HuH-7 (cell line): ENCODE measurements at places on chromosomes 2 and 18.

DNA sequence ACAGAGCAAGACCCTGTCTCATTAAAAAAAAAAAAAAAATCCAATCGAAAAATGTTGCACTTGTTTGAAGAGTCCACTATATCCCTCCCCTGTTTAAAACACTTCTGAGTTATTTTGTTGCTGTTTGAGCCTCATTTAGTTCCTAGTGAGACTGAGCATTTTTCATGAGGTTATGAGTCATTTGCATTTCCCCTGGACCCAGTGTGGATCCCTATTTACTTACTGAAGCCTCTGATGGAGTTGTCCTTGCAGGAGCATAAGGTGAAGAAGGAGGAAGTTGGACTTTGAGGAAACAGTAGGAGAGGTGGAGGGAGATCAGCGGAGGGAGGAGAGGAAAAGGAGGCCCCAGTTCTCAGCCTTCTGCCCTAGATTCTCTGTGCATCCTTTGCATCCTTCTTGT, 5.1 kb downstream of the CXCR1 start:
- no peak for DNase-seq

- DNase-seq: no peak
Measured at GRCh38 chr2:201950606-201951005, 83.0 kb upstream of the FZD7 start.

DNA sequence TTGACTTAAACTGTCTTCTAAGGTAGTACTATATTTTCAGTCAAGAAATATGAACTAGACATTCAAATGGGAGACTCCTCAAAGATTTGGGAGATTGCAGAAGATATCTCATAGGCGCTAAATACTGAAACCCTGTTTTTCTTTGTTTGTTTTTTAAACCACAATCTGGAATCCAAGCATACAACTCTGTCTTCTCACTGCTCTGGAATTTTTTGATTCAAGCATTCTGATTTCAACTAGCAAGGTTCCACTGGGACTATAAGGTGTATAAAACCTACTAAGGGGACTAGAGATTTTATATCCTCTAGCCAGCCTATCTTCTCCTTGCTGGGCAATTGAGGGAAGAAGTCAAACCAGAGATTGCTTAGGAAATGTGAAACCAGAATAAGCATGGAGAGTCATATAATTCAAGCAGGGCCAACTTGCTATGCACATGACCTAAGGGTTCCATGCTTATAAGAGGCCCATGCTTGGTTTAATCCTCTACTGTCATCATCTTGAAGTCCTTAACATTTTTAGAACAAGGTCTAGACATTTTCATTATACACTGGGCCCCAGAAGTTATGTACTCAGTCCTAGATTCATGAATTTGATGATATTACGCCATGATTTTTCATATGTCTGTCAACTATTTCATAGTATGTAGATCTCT, 405.5 kb downstream of the PARD3B start:
- no peak for DNase-seq

DNA sequence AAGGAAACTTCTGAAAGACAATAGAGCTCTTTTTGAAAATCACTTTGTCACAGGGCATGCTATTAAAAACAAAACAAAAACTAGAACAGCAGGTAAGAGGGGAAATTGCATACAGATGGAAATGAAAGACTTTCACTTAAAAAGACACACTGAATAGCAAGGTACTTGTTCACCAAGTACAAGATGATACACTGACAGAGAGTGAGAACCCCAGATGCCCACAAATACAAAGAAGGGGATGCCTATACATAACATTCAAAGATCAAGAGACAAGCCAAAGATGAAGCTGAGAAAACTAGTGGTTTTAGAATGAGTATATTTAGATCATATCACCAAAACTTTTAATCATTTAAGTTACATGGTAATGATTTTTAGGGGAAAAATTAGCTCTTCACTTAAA, 60.7 kb downstream of the ASXL2 start:
- DNase-seq: no peak

- DNase-seq: no peak
Measured at GRCh38 chr2:148048475-148049221, 27.8 kb downstream of the MBD5 start.

DNA sequence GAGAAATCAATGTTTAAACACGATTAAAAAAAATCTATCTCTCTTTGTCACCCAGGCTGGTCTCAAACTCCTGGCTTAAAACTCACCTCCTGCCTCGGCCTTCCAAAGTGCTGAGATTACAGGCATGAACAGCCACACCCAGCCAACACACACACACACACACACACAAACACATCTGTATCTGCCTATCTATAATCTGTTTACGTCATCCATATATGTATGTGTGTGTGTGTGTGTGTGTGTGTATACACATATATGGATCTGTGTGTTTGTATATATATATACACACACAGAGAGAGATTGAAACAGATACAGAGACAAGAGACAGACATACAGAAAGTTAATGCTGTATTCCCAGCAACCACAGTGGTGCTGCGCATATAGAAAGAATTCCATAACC, 497.1 kb downstream of the DSC3 start:
- no peak for DNase-seq

DNA sequence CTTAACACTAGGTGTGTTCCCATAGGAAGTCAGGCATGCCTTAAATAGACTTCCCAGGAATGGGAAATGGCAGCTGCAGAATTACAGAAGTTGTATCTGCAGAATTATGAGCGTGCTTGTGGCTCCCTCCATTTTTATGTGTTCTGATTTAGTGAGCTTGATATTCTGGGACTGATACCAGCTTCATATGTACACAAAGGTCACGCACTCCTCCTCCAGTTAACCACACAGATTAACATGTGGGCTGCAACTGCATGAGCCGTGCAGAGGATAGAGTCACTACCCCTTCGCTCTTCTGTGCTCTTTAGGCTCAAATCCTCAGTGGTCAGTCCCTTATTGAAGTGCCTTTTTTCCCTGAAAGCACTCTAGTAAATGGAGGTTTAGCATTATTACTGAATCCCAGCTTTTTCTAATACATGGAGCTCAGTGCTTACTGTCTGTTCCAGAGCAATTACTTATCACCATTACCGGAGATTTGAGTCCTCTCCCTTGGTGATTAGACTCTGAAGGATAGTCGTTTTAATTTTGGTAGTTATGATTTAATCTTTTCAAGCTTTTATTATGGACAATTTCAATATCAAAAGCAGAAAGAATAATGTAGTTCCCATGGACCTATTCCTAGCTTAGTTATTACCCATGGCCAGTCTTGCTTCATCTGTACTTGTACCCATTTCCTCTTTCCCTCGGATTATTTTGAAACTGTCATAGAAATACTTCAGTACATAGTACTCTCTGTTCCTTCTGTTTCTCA, 238.3 kb downstream of the PRKCE start:
- DNase-seq: no peak

GRCh38 chr2:64760128-64760527, 106.4 kb upstream of the SERTAD2 start:
- DNase-seq: no peak

GRCh38 chr2:168174756-168175155, 72.6 kb downstream of the STK39 start:
- no peak for DNase-seq

DNA sequence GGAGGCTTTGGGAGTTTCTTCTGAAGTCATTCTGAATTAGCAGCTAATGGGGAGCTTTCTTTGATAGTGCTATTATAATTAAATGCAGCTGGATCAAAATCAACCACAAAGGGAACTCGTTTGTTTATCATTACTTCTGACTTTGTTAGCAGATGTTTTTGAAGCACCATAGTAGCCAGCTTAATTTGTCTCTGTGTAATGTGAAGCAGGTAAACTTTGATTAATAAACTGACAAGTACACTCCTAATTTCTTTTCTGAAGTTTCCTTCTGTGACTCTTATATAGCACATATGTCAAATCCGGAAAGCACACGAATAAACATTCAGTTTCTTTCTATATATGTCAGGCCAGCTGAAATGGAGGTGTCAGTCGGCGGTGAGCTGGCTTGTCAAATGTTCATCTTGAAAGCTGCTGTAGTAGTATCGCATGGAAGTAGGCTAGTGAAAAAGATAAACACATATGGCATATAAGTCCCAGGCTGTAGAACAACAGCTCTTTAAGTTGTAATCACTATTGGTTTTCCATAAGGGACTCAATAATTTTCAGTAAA, 451.9 kb upstream of the ZEB2 start:
- no peak for DNase-seq

GRCh38 chr18:28045176-28045810, 131.6 kb downstream of the CDH2 start:
- no peak for DNase-seq

- no peak for DNase-seq
Measured at GRCh38 chr2:229174794-229175496, 96.1 kb downstream of the PID1 start.

DNA sequence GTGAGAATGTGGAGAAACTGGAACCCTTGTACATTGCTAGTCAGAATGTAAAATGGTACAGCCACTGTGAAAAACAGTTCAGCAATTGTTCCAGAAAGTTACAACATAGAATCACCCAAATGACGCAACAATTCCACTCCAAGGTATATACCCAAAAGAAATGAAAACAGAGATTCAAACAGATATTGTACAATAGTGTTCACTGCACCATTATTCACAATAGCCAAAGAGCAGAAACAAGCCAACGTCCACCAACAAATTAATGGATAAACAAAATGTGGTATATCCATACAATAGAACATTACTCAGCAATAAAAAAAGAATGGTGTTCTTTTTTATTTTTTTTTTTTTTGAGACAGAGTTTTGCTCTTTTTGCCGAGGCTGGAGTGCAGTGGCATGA, 10.9 kb downstream of the CLASP1 start:
- DNase-seq: no peak

DNA sequence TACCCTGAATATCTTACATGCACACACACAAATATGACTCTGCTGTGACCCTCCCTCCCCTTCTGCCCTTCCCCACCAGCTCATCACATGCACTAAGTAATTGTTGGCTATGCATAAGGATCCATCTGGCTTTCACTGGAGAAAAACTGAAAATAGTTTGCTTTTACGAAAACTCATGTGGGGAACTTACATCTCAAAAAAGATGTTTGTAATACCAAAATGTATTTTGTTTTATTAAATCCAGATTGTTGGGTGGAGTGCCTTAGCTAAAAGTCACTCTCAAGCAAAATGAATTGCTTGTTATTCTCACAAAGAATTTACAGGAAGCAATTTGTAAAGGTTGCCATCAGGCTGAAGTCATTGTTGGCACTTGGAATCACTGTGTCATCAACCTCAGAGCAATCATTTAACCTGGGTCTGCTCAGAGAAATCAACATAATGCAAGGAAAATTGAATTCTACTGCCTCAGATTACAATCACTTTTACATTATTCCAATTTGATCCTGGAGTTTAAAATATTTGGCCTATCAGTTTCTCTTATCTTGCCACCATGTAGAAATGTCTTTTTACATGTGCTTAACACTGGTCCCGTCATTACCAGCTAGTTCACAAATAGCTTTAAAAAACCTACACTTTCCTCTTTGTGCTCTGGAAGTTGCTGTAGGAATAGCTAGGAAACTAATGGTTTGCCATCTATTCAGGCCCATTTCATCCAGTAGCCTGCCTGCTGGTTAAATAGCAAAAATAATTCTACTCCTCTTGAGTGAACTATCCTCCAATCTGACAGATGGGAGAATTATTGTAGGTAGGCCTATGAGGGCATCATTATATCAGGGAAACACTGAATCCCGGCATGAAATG, 90.3 kb upstream of the TMEM17 start:
- DNase-seq: no peak

- no peak for DNase-seq
Measured at GRCh38 chr2:55761024-55761423, 67.4 kb upstream of the PNPT1 start.

- DNase-seq: no peak
Measured at GRCh38 chr2:45311559-45311958, 299.5 kb downstream of the SRBD1 start.

GRCh38 chr2:99382143-99382542, 45.0 kb downstream of the EIF5B start:
- DNase-seq: no peak

GRCh38 chr2:47086054-47086471, 69.0 kb downstream of the STPG4 start:
- DNase-seq: no peak

DNA sequence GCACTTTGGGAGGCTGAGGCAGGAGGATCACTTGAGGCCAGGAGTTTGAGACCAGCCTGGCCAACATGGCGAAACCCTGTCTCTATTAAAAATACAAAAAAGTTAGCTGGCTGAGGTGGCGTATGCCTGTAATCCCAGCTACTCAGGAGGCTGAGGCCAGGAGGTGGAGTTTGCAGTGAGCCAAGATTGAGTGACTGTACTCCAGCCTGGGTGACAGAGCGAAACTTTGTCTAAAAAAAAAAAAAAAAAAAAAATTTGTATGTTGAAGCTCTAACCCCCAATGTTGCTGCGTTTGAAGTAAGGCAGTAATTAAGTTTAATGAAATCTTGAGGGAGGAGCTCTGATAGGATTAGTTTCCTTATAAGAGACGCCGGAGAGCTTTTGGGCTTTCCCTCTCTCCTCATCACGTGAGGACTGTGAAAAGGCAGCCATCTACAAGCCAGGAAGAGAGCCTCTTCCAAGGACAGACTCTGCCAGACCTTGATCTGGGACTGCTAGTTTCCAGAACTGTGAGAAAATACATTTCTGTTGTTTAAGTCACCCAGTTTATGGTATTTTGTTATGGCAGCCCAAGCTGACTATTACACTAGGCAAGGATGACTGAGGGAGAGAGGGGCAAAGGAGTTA, 11.5 kb upstream of the PNPT1 start:
- no peak for DNase-seq
